ENCODE measurements at places on chromosomes 2 and 18.

DNA sequence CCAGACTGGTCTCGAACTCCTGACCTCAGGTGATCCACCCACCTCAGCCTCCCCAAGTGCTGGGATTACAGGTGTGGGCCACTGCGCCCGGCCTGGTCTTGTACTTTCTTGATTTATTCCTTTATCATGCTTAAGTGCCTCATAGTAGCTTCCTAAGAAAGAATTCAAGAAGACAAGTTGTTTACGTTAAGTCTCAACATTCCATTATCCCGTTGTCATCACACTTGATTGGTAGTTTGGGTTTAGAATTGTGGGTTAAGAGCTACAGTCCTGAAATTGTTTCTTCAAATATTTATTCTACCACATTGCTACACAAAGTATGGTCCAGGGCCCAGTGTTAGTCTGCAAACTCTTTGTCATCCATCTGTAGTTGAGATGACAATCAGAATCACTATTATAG lies 194.0 kb downstream of the VWC2L start:
- no peak for DNase-seq

- DNase-seq: no peak
Observed at GRCh38 chr18:378079-378478, 110.2 kb upstream of the THOC1 start.

- no peak for DNase-seq
Observed at GRCh38 chr2:129318581-129319421, 660.7 kb upstream of the RAB6C start.

DNA sequence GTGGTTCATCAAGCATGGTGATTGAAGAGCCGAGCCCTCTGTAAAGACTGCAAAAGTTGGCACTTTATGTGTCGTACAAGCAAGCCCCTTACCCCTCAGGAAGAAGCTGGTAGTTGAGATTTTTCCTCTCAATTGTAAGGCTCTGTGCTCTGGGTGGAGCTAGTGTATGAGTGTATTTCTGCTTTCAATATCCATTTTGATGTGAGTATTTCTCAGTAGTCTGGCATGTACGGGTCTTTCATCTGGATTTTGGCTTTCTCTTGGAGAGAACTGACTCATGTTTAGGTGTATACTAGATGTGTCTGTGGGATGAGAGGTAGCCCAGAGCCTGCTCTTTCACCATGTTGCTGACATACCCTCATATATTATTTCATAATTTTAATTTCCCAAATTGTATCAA lies 406.6 kb upstream of the KCNJ3 start:
- no peak for DNase-seq

DNA sequence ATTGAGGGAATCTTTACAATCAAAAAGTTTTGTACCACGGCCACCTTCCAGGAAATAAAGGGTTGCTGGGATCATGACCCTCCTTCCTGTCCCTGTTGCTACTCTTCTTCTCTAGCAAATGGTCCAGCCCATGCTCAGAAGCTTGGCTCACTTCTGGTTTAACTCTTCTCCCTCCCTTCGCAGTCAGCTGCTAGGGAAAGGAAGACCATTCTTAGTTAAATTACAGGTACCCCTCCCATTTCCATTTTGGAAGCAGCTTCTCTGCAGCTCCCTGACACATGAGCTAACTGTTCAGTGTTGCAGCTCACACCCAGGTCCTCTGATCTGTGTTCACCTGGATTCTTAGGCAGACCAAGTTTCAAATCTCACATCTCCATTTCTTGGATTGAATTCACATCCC lies 100.3 kb downstream of the DOCK10 start:
- DNase-seq: no peak

GRCh38 chr2:227370092-227370491 lies 9.0 kb downstream of the TM4SF20 start:
- DNase-seq: no peak

DNA sequence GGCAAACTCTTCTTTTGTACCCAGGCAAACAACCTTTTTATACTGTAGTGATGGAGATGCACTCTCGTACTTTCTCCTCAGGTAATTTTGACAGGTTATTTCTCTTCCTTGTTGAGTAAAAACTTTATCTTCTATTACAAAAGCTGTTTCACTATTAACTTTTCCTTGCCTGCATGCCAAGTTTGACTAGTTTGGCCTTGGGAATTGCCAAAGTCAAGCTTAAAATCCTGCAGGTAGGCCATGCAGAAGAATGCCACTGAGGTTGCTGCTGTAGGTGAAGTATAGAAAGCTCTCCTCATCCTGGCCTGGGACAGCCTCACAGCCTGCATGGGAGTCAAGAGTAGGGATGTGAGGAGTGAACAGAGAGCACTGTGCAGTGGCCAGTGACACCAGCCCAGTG lies 1293.5 kb upstream of the CHAC2 start:
- no peak for DNase-seq

GRCh38 chr2:229408356-229408755 lies 137.3 kb upstream of the PID1 start:
- DNase-seq: no peak

DNA sequence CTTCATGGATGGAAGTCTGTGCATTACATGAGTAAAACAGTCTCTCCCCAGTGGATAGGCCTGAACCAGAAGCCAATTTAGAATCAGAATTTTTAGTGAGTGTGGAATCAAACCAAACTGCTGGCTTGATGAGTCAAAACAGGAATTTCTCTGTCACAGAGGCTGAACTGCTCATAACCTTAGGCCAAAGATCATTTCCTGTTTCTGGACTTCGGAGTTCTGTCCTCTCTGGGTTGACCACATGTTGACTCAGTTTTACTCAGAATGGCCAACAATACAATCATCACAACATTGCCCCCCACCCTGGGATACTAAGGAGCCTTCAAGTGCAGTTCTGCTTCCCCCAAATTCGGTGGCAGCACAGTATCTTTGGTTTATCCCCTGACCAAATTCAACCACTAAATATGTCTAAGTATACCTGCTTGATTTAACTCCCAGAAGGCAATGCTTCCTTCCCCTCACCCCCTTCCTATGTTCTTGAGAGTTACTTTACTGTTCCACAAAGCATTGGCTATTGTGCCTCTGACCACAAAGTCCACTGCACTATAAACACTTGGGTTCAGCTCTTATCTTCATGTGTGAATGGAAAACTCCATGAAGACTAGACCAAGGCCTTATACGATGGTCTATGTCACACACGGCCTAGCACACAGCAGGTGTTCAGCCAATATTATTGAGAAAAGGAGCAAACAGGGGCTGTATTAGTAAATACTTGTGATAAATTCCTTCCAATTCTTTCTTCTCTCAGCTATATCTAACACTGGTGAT lies 67.8 kb downstream of the NXPH2 start:
- no peak for DNase-seq

- no peak for DNase-seq
Observed at GRCh38 chr2:135792401-135793150, 44.4 kb downstream of the LCT start.

GRCh38 chr18:48949606-48950535 lies 894 bp downstream of the SMAD7 start:
- no peak for DNase-seq

- no peak for DNase-seq
Observed at GRCh38 chr2:188251034-188251433, 40.6 kb upstream of the GULP1 start.

GRCh38 chr2:122034344-122034743 lies 278.9 kb downstream of the TSN start:
- DNase-seq: no peak

DNA sequence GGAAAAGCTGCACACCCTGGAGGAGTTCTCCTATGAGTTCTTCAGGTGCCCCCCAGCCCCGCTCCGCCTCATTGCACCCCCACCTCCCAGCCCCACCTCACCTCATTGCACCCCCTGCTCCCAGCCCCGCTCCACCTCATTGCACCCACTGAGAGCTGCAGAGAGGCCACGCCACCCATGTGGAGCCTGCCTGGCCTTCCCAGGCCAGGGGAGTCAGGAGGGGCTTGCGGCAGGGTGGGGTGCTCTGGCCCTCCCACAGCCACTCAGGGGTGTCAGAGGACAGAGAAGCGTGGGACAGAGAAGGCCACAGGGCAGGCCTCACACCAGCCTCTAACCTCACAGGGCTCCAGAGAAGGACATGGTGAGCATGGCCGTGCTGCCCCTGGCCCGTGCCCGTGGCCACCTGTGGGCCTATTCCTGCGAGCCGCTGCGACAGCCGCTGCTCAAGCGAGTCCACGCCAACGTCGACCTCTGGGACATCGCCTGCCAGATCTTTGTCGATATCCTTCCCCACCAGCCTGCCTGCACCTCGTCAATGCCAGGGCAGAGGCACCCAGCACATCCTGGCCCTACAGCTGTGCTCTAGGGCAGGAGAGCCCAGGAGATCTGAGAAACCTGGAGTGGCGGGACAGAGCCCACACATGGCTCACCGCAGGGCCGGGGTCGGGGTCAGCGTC lies 15.0 kb upstream of the GPR17 start:
- no peak for DNase-seq

DNA sequence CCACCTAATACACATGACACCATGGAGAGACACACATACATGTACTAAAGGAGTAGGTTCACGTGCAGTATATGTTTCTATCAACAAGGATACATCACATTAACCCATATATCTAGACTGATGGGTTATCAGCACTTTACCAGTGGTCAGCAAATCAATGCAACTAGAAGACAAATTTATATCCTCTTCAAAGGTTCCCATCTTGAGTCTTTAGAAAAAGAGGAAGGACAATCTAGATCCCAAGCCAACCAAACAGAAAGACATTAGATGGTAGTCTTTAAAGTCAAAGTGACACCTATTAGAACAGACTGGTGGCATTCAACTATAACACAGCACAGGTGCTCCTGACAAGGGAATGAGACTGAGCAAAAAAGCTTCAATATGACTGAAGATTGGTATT lies 13.8 kb upstream of the SERTAD2 start:
- no peak for DNase-seq

GRCh38 chr2:128367601-128368359 lies 49.1 kb upstream of the HS6ST1 start:
- DNase-seq: no peak

DNA sequence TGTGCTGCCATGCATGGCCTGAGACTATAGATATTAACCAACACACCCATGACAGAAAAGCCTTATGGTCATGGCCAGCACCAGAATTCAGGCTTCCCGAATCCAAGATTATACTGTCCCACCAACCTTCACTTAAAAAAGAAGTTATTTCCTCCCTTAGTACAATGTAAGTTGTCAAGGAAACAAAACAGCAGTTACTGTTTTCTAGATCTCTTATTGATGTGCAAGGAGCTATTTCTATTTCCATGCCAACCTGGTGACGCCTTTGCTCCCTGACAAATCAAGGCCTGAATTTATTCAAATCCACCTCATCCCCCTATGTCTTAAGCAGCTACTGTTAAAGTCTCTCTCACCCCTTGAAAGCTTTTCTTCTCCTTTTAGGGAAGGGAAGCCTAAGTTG lies 249.3 kb downstream of the ZNF521 start:
- no peak for DNase-seq
